ENCODE measurements at places on chromosomes 12 and 14.

DNA sequence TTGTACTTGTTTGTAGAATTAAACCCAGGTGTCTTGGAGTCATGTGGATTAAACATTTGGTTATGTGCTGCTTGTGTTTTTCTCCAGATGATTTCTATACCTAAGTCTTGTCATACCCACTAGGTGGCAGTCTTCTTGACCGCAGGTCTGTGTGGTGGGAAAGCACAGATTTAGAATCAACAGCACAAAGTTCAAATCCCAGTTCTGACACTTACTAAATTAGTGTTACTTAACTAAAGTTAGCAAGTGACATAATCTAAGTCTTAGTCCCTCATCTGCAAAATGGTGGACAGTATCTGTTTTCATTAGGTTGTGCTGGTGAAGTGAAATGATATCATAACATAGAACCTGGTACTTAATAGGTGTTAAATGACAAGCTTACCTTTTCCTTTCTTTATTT is 151.0 kb upstream of the ARHGAP5 start:
- peak; percentile 16 for DNase-seq

DNA sequence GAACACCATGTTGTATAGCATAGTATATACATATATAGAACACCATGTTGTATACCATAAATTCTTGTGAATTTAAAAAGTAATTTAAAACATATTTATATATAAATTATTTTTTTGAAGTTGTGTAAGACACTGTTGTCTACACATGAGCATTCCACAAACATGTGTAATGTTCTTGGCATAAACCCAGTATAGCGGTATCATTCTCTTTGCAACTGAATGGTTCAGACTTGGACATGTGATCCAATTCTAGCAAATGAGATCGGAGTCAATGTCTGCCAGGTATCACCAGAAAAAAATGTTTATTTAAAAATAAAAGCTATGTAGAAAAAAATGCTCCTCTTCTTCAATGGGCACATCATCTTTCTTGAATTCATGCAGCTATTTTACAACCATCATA is 33.9 kb downstream of the CEP290 start:
- DNase-seq, result no peak

GRCh38 chr12:57128519-57129247 is 400 bp downstream of the LRP1 start:
- DNase-seq, result no peak

- DNase-seq, result no peak
These were observed 65.6 kb upstream of the CNOT2 start for GRCh38 chr12:70177631-70178030.

- DNase-seq, result no peak
These were observed 17.7 kb downstream of the CLEC2D start for GRCh38 chr12:9687228-9687627.

DNA sequence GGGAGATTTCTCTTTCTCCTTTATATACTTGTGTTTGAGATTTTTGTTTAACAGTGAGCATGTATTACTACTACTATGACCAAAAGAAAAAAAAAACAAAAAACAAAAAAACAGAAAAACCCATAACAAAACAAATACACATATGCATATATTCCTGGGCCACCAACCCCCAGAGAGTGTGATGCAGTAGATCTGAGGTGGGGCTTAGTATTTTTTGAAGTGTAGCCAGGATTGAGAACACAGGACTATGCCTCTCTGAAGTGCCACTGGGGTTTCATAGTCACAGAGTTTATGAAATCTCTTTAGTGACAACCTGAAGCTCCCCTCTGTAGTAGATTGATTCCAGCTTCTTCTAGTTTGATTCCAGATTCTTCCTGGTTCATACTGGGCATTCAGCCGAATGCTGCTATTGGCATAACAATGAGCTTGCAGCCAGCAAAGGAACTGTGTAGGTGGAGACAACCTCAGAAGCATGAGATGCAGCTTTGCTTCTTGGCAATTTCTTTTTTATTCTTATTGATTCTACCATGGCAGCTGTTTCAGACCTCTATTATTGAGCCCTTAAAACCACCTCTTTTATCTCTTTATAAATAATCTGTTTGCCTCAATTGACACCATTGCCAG is 15.5 kb upstream of the ANO4 start:
- no peak for DNase-seq

GRCh38 chr12:115377230-115377629 is 693.3 kb upstream of the TBX3 start:
- no peak for DNase-seq

DNA sequence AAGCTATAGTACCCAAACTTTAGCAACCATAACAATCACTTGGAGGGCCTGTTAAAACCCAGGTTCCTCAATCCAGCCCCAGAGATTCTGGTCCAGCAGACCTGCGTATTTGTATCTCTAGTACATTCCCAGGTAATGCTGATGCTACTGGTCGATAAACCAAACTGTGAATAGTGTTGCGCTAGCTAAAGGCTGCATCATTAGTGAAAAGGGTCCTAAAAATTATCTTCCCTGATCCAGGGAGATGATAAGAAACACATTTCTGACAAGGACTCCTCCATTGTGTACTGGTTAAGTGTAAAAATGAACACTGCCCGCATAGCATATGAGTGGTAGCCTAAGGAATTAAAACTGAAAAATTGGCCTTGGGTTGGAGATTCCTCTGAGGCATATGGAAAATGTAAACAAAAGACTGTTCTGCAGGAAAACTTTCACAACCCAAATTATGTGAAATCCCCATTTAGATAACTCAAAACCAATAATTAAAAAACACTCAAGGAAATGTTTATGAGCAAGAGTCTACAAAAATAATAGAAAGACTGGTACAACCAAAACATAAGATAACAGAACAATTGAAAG is 322.7 kb downstream of the CEP128 start:
- DNase-seq, result no peak

DNA sequence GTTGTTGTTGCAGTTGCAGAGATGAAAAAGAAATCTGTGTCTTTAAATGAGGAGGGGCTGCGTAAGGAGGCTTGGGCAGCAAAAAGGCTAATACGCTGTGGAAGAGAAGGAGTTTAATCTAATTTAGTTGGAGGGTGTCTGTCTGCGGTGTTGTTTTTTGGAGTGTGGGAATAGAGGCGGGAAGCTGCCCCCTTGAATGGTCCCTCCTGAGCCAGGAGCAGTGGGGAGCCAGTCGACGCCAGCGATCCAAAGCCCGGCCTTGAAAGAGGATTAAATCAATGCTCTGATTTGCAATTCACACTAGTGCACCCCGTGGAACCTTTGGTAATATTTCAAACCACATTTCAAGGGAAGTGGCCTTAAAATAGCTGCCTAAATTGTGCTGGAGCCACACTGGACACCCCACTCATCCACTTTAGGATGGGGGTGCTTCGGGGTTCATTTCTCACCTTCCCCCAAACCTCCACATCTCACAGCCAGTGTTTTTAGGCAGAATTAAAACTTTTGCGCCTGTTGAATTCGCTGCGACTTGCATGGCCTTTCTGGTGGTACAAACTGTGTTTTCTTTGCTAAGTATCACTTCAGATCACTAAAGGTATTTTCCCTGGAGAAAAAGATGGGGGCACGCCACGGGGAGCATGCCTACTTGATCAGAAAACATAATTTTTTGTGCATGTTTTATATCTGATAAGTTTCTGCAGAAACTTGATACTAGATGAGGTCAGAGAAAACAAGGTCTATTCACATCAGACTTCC is 4.1 kb upstream of the FZD10 start:
- no peak for DNase-seq

GRCh38 chr12:7411343-7411742 is 32.6 kb downstream of the CD163L1 start:
- DNase-seq, result no peak

DNA sequence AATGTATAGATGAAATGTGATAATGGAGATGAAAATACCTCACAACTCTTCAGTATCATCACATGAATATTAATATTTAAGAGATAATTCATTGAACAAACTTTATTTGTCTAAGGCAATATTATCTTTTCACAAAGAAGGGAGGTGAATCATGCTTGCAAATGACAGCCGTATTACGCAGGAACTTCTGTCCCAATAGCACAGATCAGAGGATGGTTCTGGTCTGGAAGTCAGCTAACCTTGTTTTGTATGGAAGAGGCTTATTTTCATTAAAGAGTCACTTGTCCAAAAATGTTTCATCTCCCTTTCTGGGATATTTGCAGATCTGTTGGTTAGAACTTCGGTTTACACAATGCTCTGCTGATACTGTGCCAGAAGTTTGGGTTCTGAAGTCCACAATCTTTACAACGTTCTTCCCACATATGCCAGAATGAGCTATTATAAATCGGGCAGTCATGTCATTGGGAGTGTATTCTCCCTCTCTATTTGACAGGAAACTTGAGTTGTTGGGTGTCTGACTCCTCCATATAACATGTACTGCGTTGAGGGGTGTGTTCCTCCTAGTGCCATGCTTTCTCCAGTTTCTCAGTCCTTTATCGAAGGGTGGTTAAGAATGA is 29.8 kb downstream of the YY1 start:
- DNase-seq, result no peak

- no peak for DNase-seq
These were observed 210.1 kb upstream of the TBX3 start for GRCh38 chr12:114894076-114894475.
